NCI-H1092 (cell line): ENCODE measurements at places on chromosomes 7 and 10.

GRCh38 chr7:23072048-23072447 is 33.5 kb upstream of the KLHL7 start:
- DNase-seq: no peak

DNA sequence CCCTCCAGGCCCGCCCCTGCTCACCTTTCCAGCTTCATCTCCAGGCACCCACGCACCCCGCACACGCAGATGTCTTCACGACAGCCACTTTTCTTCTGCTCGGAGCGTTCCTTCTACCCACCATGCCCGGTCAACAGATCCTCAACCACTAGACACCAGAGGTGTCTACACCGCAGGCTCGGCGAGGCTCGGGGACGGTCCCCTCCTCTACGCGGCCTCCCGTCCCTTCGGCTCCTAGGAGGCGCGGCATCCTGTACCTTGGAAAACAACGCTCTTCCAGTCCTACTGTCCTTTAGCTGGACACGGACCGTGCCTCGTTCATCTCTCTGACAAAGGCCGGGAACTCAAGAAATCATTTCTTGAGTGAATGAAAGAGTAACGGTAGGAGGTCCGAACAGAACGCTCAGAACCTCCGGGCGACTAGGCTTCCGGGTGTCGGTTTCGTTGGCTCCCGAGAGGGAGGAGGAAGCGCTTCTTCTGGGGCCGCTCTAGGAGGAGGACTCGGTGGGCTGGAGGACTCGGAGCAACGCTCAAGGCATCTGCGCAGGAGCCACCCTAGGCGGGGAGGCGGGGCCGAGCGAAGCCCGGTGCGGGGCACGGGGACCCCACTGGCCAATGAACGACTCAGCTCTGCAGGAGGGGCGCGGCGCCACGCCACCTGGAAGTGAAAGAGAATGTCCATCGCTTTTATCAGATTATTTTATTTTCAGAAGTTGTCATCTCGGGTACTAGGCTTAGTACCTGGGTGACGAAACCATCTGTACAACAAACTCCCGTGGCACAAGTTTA is 7.2 kb upstream of the FIS1 start:
- peak; percentile 97 for DNase-seq

GRCh38 chr10:2476812-2477553 is 590.4 kb upstream of the PFKP start:
- peak; percentile 77 for DNase-seq

DNA sequence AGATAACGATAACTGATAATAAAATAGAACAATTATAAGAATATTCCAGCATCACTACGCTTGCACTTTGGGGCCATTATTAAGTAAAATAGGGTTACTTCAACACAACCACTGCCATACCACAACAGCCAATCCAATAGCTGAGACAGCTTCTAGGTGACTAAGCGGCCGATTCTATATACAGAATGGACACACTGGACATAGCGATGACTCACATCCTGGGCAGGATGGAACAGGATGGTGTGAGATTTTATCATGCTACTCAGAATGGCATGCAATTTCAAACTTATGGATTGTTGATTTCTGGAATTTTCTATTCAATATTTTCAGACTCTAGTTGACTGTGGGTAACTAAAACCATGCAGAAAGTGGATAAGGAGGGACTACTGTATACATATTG is 920.9 kb downstream of the LRMDA start:
- DNase-seq: no peak

DNA sequence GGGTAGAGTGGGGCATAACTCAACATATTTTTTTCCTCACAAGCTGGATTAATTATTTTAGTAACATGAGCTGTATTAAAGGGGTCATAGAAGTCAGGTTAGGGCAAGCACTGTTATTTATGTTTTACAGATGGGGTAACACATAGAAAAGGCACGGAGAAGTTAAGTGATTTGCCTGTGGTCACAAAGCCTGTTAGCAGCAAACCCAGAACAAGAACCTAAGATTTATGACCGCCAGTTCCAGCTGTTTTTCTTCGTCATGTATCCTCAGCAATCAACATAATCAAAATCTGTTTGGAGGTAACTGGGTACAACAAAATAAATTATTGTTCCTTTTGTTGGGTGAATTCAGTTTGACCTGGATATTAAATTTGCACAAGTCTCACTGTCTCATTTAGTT is 57.2 kb upstream of the BET1 start:
- DNase-seq: no peak

DNA sequence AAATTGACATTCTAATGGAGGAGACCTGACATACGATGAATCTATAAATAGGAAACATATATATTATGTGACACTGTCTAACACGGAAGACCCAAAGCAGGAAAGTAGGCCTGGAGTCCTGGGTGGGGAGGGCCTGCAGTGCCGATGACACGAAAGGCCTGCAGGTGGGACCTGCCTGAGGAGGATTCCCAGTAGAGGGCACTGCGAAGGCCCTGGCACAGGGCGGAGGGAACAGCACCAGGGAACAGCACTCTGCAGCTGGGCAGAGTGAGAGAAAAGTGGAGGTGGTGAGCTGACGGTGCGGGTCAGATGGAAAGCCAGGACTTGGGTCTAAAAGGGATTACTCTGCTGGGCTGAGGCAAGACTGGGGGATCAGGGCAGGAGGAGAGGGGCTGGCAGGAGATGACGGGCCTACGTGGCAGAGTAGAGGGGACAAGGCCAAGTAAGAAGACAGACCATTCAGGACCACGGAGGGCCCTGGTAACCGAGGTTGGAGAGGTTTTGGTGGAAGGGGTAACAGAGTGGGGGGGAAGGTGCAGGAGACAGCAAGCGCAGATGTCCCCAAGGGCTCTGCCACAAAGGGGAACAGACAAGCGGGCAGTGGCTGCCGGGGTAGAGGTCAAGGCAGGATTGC is 8.1 kb downstream of the ZNF746 start:
- DNase-seq: no peak

DNA sequence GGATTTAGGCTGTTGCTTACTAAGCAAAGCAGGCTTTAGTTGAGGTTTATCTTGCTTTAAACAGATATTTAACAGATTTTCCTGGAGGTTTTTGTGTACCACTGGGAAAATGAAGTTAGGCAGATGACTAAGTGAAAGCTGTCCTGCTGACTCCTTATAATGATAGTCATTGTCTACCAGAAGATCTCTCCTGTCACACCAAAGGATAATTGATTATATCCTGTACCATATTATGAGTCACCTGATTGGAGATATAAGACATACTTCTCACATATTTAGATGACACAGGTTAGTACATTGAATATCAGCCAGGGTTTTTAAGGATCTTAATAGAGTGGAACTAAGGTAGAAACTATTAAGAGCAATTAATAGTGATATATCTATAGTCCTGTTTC is 68.4 kb downstream of the PTEN start:
- no peak for DNase-seq

GRCh38 chr10:125260260-125260659 is 99.9 kb upstream of the CTBP2 start:
- no peak for DNase-seq

GRCh38 chr10:122191936-122192541 is 79.1 kb upstream of the BTBD16 start:
- DNase-seq: no peak

DNA sequence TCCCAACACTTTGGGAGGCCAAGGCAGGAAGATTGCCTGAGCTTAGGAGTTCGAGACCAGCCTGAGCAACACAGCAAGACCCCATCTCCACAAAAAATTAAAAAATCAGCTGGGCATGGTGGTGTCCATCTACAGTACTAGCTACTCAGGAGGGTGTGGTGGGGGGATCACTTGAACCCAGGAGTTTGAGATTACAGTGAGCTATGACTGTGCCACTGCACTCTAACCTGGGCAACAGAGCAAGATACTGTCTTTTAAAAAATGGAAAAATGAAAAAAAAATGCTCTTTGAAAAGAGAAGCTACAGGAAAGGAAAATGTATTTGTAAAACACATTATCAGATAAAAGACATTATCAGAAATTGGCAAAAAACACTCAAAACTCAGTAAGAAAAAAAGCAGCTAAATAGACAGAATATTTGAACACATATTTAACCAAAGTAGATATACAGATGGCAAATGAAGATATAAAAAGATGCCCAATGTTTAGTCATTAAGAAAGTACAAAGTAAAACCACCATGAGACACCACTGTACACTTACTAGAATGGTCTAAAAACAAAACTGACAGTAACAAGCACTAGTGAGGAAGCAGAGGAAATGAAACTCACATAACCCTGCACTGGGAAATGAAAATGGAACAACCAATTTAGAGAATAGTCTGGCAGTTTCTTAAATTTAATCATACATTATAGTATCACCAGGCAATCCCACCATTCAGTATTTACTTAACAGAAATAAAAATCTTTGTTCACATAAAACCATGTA is 40.5 kb downstream of the NRBF2 start:
- no peak for DNase-seq

DNA sequence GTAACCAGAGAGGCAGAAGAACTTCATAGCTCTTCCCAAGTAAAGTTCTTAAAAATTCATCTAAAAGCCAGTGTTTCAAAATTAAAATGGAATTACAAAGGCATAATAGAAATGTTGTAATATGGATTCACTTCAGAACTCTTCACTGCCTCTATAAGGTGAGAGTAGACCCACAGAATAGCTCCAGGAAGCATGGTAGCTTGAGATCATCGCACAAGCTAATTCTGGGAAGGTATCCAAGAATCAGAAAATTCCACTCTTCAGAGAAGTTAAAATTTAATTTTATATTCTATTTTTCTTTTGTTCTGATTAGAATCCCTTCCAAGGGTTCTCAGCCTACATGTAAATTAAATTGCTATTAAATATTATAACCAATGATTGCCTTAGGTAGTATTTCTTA is 1.5 kb upstream of the DHX32 start:
- DNase-seq: no peak

DNA sequence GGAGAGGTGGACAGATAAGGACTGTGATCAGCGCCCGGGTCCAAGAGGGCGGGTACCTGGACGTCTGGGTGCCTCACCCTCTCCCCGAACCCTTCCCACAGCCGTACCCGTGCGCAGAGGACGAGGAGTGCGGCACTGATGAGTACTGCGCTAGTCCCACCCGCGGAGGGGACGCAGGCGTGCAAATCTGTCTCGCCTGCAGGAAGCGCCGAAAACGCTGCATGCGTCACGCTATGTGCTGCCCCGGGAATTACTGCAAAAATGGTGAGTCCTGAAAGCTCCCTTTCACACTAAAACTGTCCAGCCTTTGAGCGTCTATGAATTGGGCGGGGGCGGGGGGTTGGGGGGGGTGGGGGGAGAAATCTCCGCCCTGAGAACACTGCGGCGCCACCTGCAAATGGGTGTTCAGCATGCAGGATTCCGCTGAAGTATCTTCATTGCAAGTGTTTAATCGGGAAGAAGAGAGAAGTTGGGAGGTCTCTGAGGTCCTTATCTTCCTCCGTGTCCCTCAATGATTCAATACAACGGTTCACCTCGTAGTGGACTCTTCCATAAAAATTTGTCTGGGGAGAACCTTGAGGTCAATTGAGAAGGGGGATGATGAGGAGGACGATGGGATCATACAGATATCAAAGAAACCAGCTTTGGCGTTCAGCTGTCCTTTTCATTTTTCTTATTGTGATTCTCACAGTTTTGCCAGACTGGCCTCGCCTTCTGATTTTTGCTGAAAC is 906 bp downstream of the DKK1 start:
- DNase-seq: no peak

- DNase-seq: no peak
Observed at GRCh38 chr7:103690242-103690974, 244.4 kb upstream of the SLC26A5 start.

DNA sequence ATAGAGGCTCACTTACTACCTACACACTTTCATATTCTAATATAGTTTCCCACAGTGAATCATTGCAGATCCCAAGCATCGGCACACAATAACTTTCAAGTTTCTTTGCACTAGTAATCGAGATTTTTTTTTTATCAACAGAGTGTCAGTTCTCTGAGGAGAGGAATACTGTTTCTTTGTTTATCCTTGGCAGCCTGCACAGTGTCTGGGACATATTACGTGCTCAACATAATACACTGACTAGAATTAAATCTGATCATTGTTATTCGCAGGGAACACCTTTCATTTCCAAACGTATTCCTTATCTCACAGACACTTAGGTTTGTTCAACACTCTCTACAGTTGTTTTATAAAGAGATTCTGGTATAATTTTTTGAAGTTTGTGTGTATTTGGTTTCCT is 95.3 kb downstream of the CACNA2D1 start:
- no peak for DNase-seq

- DNase-seq: no peak
Observed at GRCh38 chr10:116777006-116777405, 34.6 kb upstream of the HSPA12A start.

DNA sequence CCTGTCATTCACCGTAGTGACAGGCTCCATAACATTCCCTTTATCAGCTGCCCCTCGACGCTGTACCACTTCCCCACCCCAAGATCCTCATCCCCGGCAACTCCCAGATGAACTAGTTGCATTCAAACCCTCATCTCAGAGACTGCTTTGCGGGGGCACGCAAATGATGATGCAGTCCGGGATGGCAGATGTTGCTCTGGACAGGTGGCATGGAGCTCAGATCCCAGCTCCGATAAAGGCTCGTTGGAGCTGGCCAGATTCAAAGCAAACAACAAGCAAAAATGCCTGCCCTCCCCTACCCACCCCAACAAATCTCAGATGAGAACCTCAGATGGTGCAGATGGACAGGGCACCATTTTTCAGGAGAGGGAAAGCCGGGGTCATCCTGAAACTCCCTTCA is 46.7 kb downstream of the CARD11 start:
- DNase-seq: no peak

DNA sequence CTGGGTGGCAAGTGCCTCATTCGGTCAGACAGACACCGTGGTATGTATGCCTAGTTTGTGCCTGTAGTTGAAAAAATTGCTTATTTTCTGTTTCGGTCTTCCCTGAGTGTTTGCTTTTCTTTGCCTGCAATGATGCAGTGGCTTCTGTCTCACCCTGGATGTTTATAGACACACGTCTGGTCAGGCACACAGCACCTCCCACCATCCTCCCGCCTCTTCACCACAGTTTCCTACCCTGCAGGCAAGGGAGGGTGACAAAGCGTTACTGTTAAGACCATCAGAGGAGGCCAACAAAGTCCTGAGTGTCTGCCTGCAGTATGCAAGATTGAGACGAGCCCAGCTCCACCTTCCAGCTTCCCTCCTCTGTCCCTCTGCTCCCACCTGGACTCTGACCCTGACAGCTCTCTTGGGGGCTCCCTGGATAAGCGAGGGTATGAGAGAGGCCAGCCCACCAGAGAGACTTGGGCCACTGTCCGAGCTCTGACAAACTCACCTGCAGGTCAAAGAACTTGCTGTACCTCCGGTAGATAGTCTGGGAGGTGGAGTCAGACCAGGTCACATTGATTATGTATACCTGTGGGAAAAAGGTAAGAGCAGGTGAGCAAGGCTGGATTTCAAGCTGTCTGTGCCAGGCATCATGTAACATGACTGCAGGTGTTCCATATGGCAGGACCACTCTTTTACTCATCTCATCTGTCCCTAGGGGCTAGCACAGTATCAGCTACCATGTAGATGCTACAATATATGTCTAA is 54.4 kb downstream of the SH3PXD2A start:
- no peak for DNase-seq
